ENCODE measurements at places on chromosomes 4 and X.

DNA sequence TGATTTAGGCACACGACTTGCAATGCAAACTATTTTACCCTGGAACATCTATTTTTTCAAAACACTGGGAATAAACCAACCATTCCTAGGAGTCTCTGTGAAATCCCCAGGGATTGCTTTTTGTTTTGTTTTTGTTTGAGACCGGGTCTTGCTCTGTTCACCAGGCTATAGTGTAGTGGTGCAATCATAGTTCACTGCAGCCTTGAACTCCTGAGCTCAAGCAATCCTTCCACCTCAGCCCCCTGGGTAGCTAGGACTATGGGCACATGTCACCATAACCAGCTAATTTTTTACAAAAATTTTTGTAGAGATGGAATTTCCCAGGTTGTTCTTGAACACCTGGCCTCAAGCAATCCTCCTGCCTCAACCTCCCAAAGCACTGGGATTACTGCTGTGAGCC is 37.8 kb downstream of the PPM1K start:
- DNase-seq, result no peak

- no peak for DNase-seq
These were observed 34.8 kb upstream of the DCK start for GRCh38 chr4:70958681-70959080.

DNA sequence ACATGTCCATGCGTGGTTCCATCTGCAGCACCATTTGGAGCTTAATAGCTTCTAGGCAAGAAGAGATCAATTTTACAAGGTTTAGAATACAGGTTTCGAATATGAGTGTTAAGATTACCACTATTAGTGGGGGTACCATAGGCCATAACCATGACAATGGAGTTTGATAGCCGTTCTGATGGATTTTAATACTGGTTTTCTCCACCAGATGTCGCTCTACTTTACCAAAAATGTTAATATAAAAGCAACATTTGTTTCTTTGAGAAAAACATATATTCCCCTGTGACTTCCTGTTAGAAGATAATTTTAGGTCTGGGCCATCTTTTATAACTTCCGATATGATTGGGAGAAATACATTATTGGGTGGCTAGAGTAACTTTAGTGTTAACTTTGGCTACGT is 499.7 kb upstream of the POU3F4 start:
- peak; percentile 1 for DNase-seq

DNA sequence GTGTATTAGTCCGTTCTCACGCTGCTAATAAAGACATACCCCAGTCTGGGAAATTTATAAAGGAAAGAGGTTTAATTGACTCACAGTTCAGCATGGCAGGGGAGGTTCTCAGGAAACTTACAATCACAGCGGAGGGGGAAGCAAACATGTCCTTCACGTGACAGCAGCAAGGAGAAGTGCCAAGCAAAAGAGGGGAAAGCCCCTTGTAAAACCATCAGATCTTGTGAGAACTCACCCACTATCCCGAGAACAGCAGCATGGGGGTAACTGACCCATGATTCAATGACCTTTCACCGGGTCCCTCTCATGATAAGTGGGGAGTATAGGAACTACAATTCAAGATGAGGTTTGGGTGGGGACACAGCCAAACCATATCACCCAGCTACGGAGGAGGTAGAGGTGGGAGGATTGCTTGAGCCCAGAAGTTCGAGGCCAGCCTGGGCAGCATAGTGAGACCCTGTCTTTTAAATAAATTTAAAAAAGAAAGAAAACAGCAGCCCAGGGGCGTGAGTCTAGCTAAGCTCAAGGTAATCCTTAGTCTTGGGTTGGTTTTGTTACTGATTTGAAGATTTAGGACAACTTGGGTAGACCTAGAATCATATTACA is 46.4 kb upstream of the TMEM131L start:
- no peak for DNase-seq

DNA sequence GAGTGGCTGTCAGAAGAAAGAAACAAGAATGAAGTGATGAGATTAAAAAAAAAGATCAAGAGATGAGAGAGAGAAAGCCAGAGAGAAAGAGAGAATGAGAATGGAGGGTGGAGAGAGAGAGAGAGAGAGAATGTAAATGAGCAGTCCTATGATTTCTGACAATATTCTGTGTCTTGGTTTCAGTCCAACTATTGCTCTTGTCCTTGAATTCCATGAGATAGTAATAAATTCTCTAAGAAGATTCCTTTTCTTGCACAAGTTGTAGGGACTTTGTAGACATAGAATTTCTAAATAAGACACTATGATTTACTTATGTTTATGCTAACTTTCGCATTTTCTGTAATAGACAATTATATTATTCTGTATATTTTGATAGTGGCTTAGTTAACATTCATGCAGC is 149.6 kb upstream of the CTSO start:
- no peak for DNase-seq

- DNase-seq, result no peak
These were observed 555.2 kb upstream of the EPHA5 start for GRCh38 chr4:66225539-66225938.

GRCh38 chr4:123573866-123574508 is 177.4 kb downstream of the SPRY1 start:
- DNase-seq, result no peak

- DNase-seq, result no peak
These were observed 36.3 kb downstream of the C4orf51 start for GRCh38 chr4:145716200-145716599.

DNA sequence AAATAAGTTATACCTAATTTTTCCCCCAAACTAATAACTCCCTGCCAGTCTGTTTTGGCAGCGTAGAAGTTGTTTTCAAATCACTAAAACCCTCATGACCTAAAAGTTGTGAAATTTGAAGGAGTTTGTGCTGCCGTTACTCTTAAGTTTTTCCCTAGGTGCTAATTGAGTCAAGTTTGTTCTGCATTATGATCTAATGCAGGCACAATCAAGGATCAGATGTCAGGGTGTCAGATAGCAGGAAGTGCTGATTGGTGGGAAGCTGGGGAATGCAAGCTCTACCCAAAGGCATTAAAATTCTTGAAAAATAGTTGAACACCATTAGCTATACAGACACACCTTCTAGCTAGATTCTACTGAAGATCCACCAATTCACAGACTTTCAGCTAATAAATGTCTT is 51.9 kb downstream of the ARX start:
- no peak for DNase-seq

DNA sequence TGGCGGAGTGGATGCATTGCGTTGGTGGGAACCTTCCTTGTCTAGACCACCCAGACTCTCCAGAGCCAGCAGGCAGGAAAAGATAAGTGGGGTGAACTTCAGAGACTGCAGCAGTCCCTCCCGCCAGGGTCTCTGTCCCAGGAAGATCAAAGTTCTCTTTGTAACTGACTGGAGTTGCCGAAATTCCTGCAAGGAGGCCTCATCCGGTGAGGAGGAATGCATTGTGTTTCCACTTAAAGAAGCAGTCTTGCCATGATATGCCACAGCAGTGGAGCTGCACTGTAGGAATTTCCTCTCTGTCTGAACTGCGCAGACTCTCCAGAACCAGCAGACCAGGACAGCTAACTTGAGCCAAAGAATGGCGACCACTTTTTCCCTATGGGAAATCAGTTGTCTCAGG is 1190.4 kb downstream of the TECRL start:
- no peak for DNase-seq

DNA sequence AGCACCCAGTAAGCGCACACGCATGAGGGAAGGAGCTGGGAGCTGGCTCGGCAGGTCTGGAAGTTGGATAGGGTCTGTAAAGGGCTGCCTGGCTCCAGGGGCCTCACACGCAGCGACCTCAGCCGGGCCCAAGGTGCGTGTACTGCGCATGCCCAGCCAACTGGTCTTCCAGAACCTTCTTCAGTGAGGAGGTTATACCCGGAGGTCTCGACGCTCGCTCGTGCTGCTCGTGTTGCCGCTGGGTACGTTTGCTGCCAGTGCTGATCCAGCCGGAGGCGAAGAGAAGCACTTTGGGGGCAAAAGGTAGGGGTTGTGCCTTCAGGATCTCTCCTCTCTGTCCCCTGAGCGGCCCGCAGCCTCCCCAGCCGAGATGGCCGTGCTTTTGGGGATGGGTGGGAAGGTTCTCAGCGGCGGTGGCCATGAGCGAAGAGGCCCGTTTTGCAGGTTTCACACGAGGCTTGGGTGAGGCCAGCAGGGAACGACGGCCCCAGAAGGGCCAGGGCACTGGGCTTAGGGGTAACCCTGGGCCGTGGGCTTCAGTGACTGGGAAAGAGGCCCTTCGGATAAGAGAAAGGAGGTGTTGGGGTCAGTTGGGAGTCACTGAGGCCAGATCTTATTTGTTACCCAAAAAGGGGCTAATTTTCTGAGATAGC is 3.8 kb upstream of the CXCL9 start:
- no peak for DNase-seq

- no peak for DNase-seq
These were observed 169.4 kb downstream of the MID1 start for GRCh38 chrX:10450959-10451355.

GRCh38 chrX:100316987-100317386 is 93.1 kb downstream of the PCDH19 start:
- DNase-seq, result no peak

GRCh38 chr4:16270454-16271328 is 44.4 kb upstream of the TAPT1 start:
- DNase-seq, result no peak

GRCh38 chr4:95377366-95377900 is 171.3 kb downstream of the UNC5C start:
- DNase-seq, result no peak

- no peak for DNase-seq
These were observed 8.1 kb upstream of the HPF1 start for GRCh38 chr4:169765835-169766234.

Measured in kidney capillary endothelial cell (primary cell).